MM.1S (cell line): ENCODE measurements at places on chromosomes 12 and 14.

- DNase-seq = peak; percentile 36
Observed at GRCh38 chr12:120119271-120119973, 2.9 kb upstream of the RAB35 start.

DNA sequence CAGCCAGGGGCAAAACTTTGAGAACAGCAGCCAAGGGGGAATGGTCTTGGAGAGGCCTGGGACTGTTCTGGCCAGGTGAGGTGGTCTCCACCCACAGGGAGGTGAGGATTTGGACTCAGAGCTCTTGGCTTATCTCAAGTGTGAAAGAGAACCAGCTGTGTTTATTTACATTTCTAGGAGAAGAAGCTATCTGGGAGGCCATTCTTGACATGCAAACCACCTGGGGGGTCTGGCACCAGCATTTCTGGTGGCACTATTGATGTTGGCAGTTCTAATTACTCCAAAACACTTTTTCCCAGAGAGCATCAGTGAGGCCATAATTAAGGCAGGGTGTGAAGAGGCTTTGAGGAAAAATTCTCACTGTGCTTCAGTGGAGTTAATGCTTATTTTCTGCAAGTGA lies 95.1 kb downstream of the CAND1 start:
- DNase-seq = no peak

GRCh38 chr14:36513012-36513420 lies 7.0 kb downstream of the NKX2-1 start:
- DNase-seq = no peak

DNA sequence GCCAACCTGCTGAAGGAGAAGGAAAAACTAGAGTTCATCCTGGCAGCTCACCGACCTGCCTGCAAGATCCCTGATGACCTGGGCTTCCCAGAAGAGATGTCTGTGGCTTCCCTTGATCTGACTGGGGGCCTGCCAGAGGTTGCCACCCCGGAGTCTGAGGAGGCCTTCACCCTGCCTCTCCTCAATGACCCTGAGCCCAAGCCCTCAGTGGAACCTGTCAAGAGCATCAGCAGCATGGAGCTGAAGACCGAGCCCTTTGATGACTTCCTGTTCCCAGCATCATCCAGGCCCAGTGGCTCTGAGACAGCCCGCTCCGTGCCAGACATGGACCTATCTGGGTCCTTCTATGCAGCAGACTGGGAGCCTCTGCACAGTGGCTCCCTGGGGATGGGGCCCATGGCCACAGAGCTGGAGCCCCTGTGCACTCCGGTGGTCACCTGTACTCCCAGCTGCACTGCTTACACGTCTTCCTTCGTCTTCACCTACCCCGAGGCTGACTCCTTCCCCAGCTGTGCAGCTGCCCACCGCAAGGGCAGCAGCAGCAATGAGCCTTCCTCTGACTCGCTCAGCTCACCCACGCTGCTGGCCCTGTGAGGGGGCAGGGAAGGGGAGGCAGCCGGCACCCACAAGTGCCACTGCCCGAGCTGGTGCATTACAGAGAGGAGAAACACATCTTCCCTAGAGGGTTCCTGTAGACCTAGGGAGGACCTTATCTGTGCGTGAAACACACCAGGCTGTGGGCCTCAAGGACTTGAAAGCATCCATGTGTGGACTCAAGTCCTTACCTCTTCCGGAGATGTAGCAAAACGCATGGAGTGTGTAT lies 2.4 kb downstream of the FOS start:
- no peak for DNase-seq

DNA sequence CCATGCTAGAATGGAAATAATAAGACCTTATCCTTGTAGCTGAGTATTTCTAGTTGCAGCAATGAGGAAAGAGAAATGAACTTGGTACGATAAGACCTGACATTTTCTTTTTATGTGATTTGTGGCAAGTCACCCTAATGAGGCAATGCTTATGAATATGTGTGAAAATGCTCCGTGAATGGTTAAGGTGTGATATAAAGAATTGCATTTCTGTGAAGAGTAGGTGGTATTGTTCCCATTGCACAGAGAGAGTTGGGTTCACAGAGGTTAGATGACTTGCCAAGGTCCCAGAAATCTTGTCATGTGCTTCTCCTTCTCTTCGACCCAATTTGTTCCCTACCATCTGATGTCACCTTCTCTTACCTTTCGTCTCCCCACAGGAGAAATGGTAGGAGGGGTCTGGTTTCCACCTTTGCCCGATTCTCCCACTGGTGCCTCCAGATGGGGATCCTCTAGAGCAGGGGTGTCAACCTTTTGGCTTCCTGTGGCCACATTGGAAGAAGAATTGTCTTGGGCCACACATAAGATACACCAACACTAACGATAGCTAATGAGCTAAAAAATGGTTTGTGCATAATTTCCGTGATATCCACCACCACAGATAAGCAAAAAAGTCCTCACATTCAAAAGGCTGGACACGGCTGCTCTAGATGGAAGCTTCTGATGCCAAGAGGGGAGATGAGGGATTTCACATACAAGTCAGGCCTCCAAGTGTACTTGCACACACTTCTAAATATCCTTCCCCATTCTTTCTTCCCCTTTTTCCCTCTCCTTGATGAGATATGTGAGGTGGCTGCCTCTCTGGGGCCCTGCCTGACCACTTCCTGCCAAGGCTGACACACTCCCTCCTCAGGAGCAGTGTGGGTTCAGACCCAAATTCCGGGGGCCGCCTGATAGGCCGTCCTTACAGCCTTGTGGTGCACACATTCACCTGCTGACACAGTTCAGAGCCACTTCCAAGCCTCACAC lies 96.1 kb downstream of the PLXNC1 start:
- DNase-seq = no peak

- no peak for DNase-seq
Observed at GRCh38 chr12:31105668-31106067, 32.0 kb downstream of the DDX11 start.

DNA sequence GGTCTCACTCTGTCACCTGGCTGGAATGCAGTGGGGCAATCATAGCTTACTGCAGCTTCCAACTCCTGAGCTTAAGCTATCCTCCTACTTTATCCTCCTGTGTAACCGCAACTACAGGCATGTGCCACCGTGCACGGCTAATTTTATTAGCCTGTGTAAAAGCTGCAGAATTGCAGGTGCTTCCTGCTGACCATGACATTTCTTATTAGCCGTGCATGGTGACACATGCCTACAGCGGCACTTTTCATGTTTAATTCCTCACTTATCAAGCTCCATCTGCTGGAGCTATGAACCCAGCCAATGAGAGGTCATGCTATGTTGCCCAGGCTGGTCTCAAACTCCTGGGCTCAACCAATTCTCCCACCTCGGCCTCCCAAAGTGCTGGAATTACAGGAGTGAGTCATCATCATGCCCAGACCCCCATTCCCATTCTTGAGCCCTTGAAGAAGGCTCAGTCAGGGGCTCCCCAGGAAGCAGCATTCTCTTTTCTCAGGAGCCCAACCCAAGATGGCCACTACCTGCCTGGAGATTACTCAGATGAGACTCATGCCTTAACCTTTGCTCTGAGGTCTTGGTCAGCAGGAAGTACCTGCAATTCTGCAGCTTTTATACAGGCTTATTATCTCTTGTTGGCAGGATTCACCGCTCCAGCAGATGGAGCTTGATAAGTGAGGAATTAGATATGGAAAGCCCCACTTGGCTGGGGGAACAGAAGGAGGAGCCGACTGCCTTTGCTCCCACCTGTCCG lies 503.2 kb downstream of the MED13L start:
- no peak for DNase-seq

GRCh38 chr14:104149617-104150135 lies 11.3 kb downstream of the KIF26A start:
- DNase-seq = no peak

GRCh38 chr14:67158566-67158965 lies 30.7 kb upstream of the GARIN2 start:
- no peak for DNase-seq

DNA sequence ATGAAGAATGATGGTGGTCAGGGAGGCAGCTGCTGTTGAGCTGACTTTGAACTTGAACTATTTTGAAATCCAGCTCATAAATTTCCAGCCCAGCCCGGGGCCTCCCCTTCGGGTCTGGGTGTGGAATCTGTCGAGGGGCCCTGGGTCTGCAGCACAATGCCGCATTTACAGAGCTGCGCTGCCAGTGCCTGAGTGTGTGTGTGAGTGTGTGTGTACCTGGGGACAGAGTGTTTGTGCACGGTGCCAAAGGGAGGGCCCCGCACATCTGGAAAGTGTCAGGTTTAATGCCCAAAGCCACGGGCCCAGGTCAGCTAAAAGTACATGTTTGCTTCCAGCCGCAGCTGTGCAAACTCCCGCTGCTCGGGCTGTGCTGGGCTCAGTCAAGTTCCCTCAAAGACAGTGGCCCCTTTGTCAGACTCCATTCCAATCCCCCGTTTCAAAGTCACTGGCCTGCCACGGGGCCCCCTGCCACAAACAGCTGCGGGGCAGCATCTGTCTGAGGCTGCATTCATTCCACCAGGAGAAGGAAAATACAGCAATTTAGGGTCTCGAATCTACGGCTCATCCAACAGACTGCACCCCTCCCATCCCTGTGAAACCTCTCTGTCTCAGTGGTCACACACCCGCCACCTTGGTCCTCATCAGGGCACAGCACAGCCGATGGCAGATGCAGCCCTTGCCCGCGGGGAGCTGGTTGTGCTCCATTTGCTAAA lies 16.3 kb upstream of the RFLNA start:
- DNase-seq = no peak

GRCh38 chr14:103223818-103224352 lies 100.6 kb downstream of the TNFAIP2 start:
- DNase-seq = no peak

- DNase-seq = peak; percentile 99
Observed at GRCh38 chr12:4119157-4119761, 154.3 kb upstream of the CCND2 start.

GRCh38 chr12:81222846-81223592 lies 145.1 kb downstream of the ACSS3 start:
- DNase-seq = no peak

- no peak for DNase-seq
Observed at GRCh38 chr14:86574051-86574777, 1044.3 kb downstream of the FLRT2 start.

- DNase-seq = no peak
Observed at GRCh38 chr14:38824706-38825105, 278.3 kb downstream of the SEC23A start.

DNA sequence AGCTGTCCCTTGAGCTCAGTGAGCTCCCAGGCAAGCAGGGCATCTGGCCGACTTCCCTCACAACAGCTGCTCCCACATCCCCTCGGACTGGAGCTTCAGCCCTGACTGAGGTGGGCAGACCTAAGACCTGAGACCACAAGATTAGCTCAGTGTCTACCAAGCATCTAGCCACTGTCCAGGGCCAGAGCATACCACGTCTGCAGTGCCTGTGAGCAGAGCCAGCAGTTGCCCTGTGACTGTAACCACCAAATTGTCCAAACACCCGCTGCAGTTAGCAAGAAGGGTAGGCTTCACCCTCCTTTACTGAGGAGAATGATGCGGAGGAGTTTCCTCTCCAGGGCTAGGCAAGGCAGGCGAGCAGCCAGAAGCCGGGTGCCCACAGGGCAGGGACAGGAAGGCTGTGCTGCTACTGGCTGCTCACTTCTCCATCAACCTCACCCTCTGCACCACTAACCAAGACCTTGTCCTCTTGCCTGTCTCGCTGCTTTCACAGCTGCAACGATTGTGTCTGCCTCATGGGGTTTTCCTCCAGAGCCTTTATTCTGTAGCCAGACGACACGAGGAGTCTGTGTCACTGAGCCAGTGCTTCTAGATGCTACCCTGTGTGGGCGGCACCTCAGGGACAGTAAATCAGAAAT lies 53.9 kb downstream of the ANAPC7 start:
- no peak for DNase-seq

DNA sequence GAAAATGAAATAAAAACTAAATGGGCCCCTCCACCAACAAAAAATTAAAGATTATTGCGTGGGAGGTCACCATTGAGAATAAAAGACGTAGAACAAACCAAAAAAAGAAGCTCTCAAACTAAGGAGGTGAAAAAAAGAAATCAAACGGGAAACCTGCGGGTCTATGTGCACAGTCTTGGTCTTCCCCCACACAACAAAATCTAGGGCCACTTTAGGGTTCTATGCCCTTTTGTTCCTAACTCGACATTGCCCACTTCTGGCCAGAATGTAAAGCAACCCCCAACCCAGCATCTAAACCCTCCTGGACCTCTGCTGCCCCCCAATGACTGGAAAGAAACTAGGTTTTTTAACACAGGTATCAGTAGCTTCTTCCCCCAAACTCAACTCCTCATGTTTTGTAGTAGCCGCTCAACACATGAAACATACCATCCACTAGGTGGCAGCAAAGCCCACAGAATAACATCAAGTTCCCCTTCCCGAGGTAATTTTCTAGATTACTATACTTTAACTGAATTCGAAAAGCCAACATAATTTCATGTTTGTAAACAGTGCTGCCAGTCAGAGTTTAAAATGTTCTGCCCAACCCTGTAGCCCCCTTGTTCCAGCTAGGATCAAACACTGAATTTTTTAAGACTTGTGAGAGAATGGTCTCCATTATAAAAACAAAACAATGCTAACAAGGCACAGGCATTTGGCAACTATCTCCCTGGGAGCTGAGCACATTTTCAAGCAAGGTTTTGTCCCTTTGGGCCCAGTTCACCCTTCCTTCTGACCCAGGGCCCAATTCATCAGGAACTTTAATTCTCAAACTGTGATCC lies 18.7 kb downstream of the DAD1 start:
- DNase-seq = peak; percentile 88

GRCh38 chr12:101793401-101793800 lies 37.4 kb downstream of the GNPTAB start:
- DNase-seq = no peak

DNA sequence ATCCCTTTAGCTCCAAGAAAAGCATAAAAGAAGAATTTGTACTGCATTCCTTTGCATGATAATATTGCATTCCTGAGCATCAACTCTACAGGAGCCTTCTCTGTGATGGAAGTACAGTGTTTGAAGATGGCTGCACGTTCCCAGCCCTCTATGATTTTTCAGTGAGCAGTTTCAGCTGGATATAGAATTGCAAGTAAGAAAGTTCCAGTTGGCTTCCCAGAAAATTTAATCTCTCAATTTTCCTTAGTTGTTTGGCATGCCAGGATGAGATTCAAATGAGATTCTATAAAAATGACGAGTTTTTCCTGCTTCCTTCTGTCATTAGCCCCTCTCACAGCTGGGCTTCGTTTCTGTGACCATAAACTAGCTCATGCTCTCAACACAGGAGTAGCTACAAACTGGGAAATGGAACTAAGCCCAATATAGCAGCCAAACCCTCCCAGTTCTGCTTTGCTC lies 109.9 kb downstream of the TTC8 start:
- DNase-seq = no peak
